ENCODE measurements at places on chromosomes 6 and 20.

GRCh38 chr6:104595311-104595820 is 264.4 kb downstream of the HACE1 start:
- DNase-seq = no peak

GRCh38 chr6:128271527-128271926 is 248.9 kb downstream of the PTPRK start:
- DNase-seq = no peak

DNA sequence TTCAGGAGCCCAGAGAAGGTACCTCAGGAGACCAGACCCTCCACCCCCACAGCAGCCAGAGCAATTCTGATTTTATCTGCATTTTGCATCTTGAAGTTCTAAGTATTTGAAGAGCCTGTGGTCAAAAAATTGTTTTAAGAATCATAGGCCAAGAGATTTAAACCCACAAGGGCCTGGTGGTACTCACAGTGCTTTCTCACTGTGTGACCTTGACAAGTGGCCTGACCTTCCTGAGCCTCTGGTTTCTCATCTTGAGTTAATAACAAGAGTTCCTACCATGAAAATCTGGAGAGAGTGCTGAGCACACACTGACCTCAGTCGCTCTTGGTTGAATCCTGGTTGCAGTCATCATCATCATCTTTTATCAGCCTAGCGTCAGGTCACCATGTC is 45.4 kb upstream of the ID1 start:
- DNase-seq = no peak

- no peak for DNase-seq
Measured at GRCh38 chr6:95690328-95690727, 113.0 kb downstream of the MANEA start.

- no peak for DNase-seq
Measured at GRCh38 chr6:88588938-88589337, 374.5 kb downstream of the RNGTT start.

DNA sequence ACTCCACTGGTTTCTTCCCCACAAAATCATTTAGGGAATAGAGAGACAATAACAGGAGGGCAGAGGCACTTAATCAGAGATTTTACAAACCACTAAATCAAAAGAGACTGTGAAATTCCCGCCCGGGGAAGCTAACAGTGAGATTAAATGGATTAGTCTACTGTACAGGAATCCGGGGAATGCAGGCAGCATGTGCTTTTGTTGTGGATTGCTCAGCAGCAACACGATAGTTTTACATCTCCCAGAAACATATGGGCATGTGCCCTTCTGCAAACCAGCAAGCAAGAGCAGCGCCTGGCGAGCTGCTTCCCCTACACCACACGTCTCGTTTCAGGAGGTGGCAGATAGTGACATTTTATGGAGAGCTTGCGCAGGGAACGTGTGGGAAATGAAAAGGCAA is 382.3 kb downstream of the CD83 start:
- no peak for DNase-seq
